ENCODE measurements at places on chromosomes 12 and 14.

GRCh38 chr12:121033625-121034349 is 5.3 kb downstream of the OASL start:
- no peak for DNase-seq

DNA sequence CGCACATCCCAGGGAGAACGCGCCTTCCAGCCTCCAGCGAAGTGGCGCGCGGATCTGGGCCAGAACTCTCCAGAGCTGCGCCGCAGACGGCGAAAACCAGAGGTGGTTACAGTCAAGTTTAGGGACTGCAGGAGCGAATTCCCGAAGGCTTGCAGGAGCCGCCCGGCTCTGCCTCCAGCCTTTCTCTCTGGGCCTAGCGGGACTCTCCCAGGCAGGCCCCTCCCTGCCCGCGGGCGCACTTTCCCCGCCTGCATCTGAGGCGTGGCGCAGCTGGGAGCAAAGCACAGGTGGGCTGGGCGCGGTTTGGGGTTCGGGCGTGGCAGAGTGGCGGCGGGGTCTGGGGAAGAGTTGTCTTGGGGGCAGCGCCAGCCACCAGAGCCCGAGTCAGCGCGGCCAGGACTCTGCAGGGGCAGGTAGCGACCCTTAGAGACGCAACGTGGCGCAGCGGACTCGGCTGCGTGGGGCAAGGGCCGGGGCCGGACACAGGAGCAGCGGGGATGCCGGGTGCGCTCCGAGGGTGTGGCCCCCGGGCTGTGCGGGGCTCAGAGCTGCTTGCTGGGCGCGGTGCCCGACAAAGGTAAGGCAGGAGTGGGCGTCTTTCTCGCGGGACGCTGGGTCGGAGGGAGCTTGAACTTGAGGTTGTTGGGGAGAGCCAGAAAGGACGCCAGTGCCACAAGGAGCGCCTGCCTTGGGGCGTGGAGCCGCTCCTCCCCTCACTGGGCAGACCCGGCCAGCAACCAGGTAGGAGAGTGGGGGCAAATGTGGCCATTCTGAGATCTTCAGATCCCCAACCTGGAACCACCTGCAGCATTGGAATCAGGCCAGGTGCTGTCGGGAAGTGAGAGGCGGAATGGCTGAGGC is 1126.0 kb downstream of the AACS start:
- DNase-seq = peak; percentile 64

- DNase-seq = no peak
These were observed 208.5 kb upstream of the E2F7 start for GRCh38 chr12:77273898-77274297.

GRCh38 chr14:69519204-69520100 is 34.9 kb downstream of the PLEKHD1 start:
- no peak for DNase-seq

DNA sequence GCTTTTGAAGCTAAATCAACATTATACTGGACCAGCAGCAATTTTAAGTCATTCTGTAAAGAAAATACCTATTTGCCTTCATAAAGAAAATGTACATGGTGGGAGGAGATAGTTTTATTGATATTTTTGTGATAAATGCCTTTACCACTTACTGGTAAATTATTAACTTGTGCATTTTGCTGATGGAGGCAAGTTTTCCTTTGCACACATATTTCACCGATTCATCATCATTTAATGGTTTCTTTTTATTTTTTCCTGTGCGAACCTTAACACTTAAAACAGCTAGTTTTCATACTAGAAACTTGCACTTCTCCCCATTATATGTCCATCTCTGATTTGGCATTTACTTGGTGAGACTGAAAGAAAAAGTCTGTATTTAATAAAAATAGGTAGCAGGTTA is 239.3 kb downstream of the TRHDE start:
- no peak for DNase-seq

GRCh38 chr12:7154901-7155470 is 24.8 kb downstream of the CLSTN3 start:
- DNase-seq = no peak

All from neural progenitor cell (in vitro differentiated cells).